ENCODE measurements at places on chromosomes 13 and 19. TPM values are rescaled to one million over a fixed set of nuclear protein-coding genes. Genes with fewer than 3 reads are reported as not detected.

DNA sequence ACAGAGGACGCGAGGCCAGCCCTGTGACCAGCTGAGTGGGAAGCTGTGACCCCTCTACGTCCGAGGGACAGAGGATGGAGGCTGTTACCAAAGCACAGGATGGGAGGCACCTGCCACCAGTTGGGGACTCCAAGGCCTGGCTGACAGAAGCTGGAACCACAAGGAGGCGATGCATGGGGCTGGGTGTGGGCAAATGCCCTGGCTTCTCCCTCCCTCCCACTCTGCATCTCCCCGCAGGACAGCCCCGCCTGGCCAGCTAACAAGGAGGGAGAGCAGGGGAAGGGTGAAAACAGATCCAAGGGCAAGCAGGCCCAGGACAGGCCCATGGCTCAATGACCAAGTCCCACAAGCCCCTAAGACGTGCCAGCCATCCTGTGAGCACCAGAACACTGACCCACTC, 28.6 kb downstream of the AKT2 start:
- DNase-seq, result no peak

DNA sequence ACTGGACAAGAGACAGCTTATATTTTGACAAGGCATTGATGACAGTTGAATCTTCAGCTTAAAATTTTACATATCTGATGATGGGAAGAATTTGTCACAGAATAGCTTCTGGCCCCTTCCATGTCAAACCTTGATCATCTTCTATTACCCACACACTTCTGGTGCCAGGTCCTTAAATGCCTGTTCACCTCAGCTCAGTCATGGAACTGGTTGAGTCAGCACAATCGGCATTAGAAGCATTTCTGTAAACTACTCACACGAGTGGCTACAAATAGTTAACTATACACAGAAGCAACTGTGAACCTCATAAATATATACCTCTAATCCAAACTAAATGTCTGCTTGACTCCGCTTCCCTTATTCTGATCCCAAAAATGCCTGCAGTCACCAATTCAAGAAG, 161.2 kb downstream of the FOXO1 start:
- no peak for DNase-seq

DNA sequence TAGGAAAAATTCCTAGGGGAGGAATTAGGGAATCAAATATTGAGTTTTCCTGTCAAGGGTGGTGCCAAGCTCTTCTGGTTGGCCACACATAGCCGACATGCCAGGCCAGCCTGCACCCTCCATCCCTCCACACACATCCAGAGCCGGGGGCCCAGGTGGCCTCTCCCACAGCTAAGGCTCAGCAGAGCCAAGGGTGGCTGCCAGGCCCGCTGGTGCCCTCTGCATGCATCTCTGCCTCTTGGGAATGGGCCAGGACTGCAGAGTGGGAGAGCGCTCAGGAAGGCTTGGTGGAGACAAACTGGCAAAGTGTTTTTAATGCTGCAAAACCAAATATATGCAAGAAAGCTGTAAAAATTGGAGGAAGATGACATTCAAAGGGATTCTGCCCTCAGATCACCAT, 42.7 kb upstream of the GAS6 start:
- no peak for DNase-seq

GRCh38 chr19:1844513-1845124, 3.7 kb downstream of the REXO1 start:
- no peak for DNase-seq

DNA sequence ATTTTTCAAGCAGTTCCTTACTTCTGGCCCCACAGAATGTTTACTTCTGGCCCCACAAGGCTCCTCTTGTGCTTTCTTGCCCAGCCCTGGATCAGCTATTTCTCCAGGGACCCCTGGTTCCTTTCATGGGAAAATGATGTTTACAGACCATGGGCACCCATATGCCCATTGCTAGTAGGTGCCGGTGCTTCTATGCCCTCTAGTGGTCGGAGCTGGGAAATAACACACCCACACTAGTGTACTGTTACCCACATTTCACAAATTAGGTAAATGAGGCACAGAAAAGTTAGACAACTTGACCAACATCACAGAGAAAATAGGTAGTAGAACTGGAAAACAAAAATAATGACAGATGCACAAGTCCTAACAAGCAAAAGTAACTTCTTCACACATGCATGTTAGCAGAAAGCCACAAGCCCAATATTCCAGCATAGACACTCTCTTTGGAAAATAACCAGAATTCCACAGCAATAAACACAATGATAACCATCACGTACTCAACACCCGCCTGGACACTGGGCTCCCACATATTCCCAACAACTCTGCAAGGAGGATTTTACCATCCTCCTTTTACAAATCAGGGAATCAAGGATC, 1.3 kb upstream of the CEACAM6 start:
- peak; percentile 51 for DNase-seq

DNA sequence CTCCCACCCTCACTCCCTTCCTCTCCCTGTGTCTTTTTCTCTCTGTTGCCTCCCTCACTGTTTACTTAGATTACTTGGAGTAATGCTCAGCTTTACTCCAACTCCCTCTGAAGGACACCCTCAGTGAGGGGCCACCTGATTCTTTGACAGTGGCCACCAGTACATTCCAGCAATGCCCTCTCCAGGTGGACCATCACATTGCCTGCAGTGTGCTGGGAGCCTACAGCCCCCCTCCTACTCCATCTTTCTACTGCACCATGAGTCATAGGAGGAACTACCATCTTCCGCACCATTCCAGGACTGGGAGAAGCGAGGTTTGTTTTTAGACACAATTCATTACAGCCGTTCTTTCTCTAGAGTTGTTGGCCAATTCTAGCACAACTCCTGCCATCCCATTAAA, 96.6 kb upstream of the POSTN start:
- no peak for DNase-seq

CSNK1G2 gene
- total RNA-seq, result 58.2 TPM

SIGLEC10 gene
- total RNA-seq, result not detected

RUBCNL gene
- total RNA-seq, result not detected

ATP1A3 gene
- total RNA-seq, result not detected
